ENCODE measurements at places on chromosomes 7 and 10.

- no peak for DNase-seq
Measured at GRCh38 chr10:26970667-26971066, 109.9 kb upstream of the ABI1 start.

DNA sequence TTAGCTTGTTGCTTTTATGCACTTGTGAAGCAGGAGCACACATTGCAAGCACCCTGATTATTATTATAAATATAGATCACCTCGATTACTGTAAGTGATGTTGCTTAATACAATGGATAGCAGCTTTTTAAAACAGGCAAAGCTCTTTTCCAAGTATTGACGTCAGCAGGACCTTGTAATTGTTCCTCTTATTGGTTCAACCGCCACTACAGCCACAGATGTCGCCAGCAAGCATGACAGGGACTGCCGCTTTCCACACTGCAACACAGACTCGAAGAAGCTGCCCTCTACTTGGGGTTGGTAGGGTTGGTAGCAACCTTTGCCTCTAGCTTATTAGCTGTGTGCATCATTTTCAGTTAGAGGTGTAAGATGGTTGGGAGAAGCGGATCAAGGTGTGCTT, 167.6 kb downstream of the ZNF365 start:
- no peak for DNase-seq

- no peak for DNase-seq
Measured at GRCh38 chr10:24981161-24981710, 28.8 kb upstream of the PRTFDC1 start.

DNA sequence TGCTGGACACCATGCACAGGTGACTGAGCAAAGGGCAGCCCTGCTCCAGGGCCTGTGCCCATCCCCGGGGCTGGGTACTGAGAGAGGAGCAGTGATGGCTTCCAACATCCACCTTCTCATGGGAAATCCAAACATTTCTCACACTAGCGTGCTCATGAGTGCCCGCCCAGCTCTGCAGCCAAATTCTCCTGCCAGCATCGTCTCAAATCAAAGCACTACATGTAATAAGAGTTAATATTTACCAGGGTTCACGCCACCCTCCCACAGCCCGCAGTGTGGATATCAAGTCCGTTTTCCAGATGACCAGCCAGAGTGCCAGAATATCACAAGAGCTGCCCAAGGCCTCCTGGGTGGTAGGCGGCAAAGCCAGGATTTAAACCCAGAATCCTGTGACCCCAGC, 12.1 kb downstream of the IL15RA start:
- DNase-seq, result no peak

DNA sequence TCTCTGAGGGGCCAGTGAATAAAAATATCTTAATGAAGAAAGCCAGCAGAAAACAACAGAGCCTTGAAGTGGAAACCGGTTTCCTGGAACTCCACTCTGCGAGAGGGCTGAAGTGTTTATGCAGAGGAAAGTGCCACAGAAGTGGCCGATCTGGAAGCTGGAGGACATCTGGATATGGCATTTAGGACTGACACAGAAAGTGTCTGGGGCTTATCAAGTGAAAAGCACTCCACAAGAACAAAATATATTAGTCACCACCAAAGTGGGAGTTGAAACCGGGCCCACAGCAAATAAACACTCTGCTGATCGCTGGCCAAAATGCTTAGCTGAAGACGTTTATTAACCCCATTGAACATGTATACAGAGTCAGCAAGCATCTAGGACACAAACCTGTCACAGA, 7.8 kb downstream of the NOD1 start:
- DNase-seq, result no peak

DNA sequence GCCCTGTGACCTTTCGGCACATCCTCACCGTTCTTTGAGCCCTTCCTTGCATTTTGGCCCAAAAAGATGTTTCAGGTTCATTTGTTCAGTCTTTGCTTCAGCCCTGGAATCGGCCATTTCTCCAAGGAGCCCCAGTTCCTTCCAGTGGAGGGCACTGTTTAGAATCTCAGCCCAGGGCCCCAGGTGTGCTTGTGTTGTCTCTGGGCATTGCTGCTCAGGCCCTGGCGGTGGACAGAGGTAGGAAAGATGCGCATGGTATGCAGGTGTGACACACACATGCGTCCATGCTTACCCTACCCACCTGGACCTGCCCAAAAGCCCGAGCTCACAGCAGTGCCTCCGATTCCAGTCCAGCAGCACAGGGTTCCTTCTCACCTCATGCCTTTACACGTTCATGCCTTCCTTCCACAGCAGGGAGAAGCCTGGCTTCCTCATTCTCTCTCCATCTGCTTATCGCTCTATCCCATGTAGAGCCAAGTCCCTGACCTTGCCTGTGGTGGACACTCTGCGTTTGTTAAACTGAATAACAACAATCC, 70.6 kb downstream of the LHPP start:
- no peak for DNase-seq

GRCh38 chr7:157335236-157335635, 1.6 kb upstream of the DNAJB6 start:
- no peak for DNase-seq

DNA sequence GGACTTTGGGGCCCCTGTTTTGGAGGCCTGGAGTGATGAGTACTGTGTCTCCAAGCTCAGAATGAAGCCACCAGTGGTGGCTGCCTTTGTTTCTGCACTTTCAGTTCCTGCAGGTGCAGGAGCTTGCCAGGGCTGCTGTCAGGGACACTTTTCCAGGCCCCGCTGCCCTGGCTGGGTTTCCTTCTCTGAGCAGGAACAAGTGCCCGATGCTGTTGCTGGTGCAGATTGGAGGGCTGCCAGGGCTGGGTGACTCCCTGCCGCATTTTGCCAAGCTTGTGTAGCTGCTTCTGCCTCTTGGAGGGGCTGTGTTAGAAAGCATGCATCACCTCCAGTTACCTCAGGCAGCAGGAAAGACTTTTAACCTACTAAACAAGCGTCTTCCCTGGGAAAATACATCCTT, 211.1 kb downstream of the MGMT start:
- no peak for DNase-seq

DNA sequence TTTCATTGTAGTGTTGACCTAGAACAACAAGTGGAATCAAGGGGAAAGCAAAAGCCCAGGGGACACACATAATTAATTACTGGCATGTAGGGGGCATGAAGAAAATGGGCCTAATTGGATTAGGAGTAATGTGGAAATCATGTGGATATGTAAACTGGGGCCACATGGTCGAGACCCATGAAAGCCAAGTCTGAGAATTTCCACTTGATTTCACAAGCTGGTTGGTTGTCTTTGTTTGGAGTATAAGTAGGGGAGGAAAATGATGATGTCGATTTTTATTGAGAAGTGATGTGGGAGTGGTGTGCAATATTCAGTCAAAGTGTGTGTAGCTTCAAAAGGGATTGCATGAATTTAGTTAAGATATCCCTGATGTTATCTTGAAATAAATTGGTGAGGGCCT, 131.8 kb downstream of the LRRC4 start:
- DNase-seq, result no peak

- DNase-seq, result no peak
Measured at GRCh38 chr7:151212626-151213025, 2.3 kb upstream of the H2BK1 start.

- no peak for DNase-seq
Measured at GRCh38 chr7:114554781-114555537, 140.3 kb downstream of the FOXP2 start.

DNA sequence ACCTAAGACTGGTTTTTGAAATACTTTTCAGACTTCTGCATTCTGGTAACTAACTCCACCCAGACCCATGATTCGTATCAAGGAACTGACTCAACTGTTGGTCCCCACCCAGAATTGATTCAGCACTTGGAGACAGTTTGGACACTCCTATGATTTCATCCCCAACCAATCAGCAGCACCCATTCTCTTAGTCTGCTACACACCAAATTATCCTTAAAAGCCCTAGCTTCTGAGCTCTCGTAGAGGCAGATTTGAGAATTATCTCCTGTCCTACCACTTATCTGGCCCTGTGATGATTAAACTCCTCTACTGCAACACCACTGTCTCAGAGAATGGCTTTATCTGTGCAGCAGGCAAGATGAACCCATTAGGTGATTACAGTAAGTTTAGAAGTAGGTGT, 7.7 kb upstream of the GSTO1 start:
- DNase-seq, result no peak

DNA sequence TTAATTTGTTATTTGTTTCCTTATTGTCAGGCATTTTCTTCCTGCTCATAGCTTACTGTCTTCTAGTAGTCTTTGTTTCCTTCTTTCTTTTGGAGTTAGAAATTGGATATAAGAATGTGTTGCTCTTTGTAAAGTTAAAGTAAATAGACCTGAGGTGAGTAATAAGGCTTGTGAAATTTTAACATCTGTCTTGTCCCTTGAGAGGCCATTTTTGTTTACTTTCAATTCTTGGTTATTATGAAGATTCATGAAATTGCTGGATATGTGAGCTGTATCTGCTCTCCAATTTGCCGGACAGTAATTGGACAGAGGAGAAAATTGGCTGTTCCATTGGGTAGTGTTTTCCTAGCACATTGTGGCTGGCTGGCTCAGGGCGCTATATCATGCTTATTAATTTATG, 260.7 kb downstream of the EXOC4 start:
- DNase-seq, result no peak

GRCh38 chr7:11374629-11375028, 401.0 kb downstream of the PHF14 start:
- no peak for DNase-seq

GRCh38 chr10:44281089-44281613, 103.7 kb downstream of the CXCL12 start:
- no peak for DNase-seq

GRCh38 chr7:100957832-100958421, 8.6 kb downstream of the MUC3A start:
- no peak for DNase-seq

DNA sequence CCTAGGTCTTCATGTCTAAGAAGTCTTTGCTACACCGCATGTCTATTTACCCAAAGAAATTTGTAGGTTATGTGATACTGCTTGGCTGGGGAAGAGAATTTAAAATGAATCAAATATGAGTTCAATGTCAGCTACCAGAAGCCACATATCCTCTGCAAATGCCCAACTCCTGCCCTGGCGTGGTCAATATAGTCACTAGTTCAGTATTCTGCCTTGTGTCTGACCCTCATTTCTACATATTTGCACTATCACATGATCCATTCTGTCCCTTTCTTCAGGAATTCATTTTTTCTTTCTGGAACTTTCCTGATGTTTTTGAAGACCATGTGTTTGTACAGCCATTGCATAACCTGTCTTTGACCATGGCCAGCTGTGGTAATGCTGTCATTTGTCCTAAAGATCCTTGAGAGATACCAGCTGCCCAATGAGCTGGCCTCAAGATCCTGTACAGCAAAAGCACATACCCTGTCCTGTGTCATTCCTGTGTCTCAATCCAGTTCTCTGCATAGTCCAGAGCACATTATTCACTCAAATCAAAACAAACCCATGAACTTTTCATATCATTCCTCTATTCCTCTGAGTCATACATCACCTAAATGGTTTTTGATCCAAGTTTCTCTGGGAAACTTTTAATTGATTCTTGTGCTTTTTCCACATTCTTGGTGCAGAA, 524.5 kb downstream of the PARD3 start:
- no peak for DNase-seq

GRCh38 chr10:84205853-84206525, 11.7 kb downstream of the CDHR1 start:
- no peak for DNase-seq

GRCh38 chr7:117623606-117624005, 143.8 kb downstream of the CFTR start:
- DNase-seq, result no peak

DNA sequence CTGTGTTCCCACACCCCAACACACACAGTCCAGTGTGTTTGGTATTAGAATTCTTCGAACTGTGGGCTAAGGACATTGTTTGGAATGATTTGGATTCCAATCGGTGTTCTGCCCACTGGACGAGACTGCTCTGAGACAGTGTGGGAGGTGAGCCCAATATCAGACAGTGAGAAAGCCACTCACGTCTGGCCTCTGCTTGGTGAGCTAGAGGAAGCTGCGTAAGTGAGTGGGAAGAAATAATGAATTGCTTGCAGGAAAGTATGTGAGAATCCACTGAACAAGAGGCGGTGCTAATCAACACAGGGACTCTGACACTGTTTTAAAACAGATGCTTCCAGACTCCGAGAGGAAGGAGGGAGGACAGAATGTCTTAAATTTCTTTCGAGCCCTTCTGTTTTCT, 675.0 kb upstream of the ANKRD30A start:
- DNase-seq, result no peak

GRCh38 chr7:19024261-19024660, 93.2 kb downstream of the TWIST1 start:
- no peak for DNase-seq

GRCh38 chr7:43658718-43659548, 70.4 kb downstream of the COA1 start:
- peak; percentile 55 for DNase-seq

- DNase-seq, result no peak
Measured at GRCh38 chr7:55273186-55273980, 91.8 kb upstream of the LANCL2 start.

DNA sequence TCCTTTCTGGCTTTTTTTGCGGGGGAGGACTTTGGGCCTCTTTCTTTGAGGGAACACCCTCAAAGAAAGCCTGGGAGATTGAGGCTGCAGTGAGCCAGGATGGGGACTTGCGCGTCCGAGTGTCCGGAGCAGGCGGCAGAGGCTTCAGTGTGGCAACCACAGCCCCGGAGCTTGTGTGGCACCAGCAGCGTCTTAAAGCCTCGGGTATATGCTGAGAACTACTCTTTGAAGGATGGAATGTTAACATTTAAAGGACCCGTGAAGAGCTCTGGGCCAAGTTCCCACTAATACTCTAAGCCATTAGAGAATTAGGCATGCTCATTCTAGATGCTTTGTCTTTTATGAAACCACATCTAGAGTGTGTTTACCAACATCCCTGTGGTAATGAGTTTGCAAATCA, 168.2 kb downstream of the SEPTIN7 start:
- DNase-seq, result no peak

DNA sequence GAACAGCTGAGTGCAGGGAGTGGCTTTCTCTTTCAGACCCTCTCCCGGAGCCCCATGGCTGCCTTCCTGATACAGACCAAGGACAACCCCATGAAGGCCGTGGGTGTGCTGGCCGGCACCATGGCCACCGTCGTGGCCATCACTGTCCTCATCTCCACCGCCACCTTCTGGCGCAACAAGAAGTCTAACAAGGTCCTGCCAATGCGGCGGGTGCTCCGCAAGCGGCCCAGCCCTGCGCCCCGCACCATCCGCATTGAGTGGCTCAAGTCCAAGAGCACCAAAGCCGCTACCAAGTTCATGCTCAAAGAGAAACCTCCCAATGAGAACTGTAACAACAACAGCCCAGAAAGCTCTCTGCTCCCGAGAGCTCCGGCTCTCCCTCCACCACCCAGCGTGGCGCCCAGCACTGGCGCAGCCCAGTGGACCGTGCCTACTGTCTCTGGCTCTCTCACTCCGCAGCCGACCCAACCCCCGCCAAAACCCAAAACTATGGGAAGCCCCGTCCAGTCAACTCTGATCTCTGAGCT, 11.2 kb downstream of the LRIT2 start:
- DNase-seq, result no peak

- DNase-seq, result no peak
Measured at GRCh38 chr7:11428877-11429581, 403.0 kb downstream of the THSD7A start.

DNA sequence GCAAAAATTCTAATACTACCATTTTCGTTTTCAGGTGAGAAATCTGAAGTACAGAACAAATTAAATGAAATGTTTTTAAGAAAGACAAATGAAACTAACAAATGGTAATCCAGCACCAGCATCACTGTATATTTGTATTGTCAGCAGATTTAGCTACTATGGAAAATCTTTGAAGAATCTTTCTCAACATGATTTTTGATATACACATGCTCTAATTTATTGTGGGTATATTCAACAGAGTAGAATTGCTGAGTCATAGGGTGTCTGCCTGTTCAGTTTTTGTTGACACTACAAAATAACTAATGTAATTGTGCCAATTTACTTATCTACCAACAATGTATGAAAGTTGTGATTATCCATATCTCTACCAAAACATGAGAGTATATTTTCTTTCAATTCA, 437.6 kb downstream of the PCDH15 start:
- DNase-seq, result no peak

Data from stimulated activated CD4-positive, alpha-beta T cell treated with anti-CD3 and anti-CD28 coated beads, Interleukin-4, amount 100 ng/mL, for 24 hours (primary cell).